ENCODE measurements at places on chromosomes 11 and 22.
A peak's percentile ranks its signal among the peaks of the same experiment; 100 is the strongest.

DNA sequence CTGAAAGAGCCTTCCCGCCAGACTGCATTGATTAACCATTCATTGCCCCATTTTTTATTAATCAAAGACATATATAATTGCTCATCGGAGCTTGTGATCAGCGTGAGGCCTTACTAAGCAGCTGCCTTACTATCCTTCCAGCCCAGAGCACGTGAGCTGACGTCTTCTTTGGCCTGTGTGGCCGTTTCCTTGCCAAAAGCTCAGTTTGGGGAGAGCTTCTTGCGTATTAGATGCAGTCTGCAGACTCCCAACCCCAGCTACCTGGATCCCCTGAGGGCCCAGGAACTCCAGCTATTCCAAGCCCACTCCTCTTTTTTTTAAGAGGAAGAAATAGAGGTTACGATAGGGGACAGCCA is 784 bp upstream of the SLC43A3 start:
- DNase-seq = peak; percentile 81

- no peak for DNase-seq
Observed at GRCh38 chr11:76232026-76232665, 25.8 kb upstream of the WNT11 start.

GRCh38 chr22:48104102-48104738 is 1341.8 kb downstream of the TBC1D22A start:
- no peak for DNase-seq

DNA sequence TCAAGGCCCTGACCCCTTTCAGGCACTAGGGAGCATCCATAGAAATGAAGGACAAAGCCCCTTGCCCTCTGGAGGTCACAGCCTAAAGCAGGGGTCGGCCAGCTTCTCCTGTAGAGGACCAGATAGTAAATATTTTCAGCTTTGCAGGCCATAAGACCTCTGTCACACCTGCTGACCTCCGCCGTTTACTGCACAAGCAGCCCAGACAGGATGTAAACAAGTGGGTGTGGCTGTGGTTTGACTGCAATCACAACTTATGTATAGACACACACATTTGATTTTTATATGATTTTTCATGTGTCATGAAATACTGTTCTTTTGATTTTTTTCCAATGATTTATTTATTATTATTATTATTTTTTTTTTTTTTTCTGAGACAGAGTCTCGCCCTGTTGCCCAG is 34.3 kb downstream of the KIAA1671 start:
- DNase-seq = no peak

DNA sequence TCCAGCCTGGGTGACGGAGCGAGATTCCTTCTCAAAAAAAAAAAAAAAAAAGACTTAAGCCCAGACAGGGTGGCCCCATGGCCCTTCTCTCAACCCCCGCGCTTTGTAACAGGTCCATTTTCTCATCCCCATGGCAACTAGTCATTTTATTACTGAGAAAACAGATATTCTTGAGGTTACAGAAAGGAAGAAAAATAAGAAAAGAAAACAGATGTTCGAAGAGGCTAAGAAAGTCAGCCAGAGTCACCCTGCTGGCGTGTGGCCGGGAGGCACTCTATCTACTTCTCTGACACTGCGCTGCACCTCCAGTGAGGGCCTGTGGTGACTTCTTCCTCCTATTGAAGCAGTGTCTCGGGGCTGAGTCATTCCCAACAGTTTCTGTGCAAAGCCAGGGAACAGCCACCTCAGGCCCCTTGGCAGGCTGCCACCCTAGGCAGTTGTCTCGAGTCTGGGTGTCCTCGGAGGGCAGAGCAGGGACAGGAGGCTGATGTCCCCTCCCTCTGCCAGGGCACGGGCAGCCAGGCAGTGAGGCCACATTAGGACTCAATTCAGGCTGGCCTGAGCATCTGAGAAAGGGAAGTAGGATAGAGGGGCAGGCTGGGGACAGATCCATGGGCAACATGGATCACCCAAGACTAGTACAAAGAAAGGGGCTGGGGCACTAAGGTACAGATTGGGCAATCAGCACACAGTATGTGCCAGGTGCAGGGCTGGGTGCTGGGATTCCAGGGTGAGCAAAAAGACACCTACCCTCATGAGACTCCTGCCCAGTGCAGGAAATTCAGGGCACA is 16.4 kb upstream of the SYVN1 start:
- peak; percentile 50 for DNase-seq

GRCh38 chr11:134277183-134278001 is 1.2 kb downstream of the GLB1L3 start:
- no peak for DNase-seq

DNA sequence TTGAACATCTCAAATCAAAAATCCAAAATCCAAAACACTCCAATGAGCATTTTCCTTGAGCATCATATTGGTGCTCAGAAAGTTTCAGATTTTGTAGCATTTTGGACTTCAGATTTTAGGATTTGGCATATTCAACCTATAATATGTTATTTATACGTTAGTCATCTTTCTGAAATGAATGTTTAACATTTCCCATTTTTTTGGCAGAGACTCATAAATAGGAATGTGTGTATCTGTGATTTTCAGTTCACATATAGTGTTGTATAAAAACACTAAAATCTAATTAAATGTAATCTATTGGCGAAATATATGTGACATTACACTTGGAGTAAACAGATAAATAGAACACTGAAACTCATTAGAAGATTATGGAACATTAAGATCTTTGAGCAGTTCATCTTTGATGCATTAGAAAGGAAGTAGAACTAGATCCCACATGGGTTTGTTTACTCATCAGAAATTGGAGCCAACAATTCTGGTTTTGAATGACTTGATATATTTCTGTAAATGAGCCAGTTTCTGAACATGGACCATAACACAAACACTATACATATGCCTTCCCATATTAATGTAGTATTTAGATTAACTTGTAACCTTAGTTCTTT is 153.1 kb downstream of the UVRAG start:
- DNase-seq = no peak

DNA sequence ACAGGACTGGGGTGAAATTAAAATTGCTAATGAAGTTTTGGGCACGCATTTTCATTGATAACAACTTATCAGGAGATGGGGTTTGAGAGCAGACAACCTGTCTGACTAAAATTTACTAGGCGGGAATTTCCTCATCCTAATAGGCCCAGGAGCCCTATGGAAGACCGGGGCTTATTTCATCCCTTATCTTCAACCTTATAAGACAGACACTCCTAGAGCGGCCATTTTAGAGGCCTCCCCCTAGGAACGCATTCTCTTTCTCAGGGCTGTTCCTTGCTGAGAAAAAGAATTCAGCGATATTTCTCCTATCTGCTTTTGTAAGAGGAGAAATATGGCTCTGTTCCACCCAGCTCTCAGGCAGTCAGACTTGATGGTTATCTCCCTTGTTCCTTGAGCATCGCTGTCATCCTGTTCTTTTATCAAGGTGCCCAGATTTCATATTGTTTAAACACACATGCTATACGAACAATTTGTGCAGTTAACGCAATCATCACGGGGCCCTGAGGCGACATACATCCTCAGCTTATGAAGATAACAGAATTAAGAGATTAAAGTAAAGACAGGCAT is 39.3 kb upstream of the ZC3H12C start:
- no peak for DNase-seq

DNA sequence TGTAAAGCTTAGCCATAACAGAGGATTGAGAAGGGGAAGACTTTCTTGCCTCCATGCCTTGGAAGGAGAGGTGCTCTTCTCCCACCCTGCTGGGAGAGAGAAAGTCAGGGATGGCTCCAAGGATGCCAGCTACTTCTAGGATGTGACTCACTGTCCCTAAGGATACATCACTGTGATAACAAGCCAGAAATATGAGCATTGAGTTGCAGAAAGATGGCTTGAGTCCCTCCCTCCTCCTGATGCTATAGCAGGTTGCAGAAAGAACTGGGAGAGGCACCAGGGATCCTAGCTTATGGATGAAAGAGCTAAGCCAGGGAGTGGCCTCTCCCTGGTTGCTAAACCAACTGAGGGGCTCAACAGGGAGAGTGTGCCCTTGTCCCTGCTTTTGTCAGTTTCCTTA is 27.8 kb upstream of the FJX1 start:
- DNase-seq = no peak

- peak; percentile 64 for DNase-seq
Observed at GRCh38 chr22:32985899-32986765, 72.0 kb downstream of the SYN3 start.

DNA sequence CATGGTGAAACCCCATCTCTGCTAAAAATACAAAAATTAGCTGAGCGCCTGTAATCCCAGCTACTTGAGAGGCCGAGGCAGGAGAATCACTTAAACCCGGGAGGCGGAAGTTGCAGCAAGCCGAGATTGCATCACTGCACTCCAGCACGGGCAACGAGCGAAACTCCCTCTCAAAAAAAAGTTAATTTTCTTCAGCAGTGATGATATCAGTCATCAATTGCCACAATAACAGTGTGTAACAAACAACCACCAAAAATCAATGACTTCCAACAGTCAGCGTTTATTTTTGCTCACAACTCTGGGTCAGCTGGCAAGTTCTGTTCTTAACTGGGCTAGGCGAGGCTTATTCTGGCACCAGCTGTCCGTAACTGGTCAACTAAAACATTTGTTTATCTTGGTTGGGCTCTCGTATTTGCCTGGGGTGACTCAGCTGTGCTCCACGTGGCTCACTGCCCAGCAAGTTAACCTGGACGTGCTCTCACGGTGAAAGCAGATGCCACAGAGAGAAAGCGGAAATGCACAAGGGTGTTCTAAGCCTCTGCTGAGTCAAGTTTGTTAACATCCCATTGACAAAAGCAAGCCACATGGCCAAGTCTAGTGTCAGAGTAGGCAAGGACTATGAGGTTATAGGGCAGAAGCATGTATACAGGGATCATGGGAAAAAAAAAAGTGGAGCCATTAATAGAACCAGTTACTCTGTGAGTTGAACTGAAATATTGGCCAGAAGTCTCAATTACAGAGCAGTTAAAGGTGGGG is 52.1 kb downstream of the LHFPL7 start:
- peak; percentile 88 for DNase-seq

- no peak for DNase-seq
Observed at GRCh38 chr11:76233196-76233921, 27.1 kb upstream of the WNT11 start.

GRCh38 chr11:62621027-62621566 is 689 bp downstream of the B3GAT3 start:
- no peak for DNase-seq

- DNase-seq = no peak
Observed at GRCh38 chr11:23569547-23569946, 709.3 kb upstream of the CCDC179 start.

GRCh38 chr22:25051073-25051472 is 98.6 kb downstream of the KIAA1671 start:
- no peak for DNase-seq

- no peak for DNase-seq
Observed at GRCh38 chr11:36116161-36116560, 172.3 kb downstream of the LDLRAD3 start.

DNA sequence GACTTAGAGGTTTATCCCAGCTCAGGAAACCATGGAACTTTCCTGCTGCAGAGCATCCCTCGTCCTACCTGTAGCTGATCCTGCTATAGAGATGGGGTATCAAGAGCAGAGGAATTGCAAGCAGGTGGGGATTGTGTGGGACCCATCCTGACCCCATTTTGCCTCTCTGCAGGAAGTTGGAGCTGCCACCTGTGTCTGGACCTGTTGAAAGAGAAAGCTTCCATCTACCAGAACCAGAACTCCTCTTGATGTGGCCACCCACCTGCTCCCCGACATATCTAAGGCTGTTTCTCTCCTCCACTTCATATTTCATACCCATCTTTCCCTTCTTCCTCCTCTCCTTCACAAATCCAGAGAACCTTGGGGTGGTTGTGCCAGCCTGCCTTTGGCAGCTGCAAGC is 3.0 kb upstream of the TIGD3 start:
- DNase-seq = no peak

- peak; percentile 28 for DNase-seq
Observed at GRCh38 chr11:8263109-8263768, 439 bp downstream of the LMO1 start.

GRCh38 chr22:43897751-43898261 is 6.0 kb upstream of the PNPLA5 start:
- DNase-seq = no peak

DNA sequence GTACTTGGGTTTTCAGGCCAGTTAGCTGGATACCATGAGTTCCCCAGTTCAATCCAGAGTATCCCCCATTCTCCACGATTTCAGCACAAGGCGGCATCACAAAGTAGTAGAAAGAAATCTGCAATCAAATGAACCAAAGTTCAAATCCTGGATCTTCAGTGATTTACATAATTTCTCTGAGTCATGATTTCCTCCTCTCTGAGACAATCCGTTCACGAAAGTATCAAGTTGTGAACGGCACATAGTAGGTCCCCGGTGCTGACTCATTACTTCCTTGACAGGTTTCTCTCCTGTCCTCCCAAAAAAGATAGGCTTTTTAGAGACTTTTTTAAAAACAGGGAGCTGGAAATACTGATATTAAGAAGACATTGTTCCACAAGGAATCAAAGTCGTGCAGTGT is 69.1 kb upstream of the AKIP1 start:
- no peak for DNase-seq

Data from ovary (tissue), 10 donors.